CD4-positive, alpha-beta T cell treated with Interleukin-17A for 4 hours (primary cell): ENCODE measurements at places on chromosomes 11 and 22.
A peak's percentile ranks its signal among the peaks of the same experiment; 100 is the strongest.

DNA sequence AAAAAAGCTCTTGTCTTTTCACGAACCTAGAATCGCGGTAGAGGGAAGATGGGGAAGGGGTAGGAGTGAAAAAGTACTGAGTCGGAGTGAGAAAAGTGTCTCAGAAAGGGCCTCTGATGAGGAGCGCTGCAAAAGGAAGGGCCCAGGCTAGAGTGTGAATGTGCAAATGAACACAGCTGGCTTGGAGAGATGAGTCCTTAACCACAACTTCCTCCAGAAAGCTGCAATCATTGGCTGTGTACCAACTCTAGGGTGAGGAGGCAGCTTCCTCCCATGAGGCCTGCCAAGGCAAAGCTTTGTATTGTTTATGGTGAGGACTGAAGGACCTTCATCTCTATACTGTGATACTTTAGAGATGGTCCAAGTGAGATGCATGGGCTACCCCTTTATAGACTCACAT lies 566.9 kb upstream of the ANO5 start:
- no peak for DNase-seq

DNA sequence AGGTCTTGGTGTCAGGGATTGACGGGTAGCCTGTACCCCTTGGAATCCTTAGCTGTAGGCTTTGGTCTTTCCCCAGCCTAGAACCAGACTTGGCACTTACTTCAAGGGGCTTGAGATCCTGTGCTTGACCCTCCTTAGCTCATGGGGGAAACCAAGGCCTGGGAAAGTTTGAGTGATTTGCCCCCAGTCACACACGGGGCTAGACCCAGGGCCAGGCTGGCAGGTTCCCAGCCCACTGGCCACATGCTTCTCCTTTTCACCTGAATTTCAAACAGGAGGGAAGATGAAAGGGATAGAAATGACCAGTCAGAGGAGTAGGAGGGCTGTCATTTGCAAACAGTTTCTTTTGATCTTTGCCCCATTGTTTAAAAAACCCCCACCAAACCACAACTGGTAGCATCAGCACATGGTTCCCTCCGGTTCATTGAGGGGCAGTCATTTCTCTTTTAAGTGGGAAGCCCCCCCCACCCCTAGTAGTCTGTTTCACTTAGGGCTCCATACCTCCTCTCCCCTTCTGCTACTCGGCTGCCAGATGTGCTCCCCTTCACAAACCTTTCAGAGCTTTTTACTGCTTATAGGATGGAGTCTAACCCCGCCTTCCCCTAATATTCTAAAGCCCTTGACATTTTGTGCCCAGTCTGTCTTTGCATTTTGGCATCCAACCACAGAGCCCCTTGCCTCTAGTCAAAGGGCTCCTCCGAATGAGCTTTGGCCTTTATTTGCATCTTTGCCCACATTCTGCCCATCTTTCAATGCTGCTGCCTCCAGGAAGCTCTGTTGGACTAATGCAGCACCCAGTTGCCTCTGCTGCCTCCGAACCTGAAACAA lies 37.6 kb downstream of the ZNRF3 start:
- no peak for DNase-seq

DNA sequence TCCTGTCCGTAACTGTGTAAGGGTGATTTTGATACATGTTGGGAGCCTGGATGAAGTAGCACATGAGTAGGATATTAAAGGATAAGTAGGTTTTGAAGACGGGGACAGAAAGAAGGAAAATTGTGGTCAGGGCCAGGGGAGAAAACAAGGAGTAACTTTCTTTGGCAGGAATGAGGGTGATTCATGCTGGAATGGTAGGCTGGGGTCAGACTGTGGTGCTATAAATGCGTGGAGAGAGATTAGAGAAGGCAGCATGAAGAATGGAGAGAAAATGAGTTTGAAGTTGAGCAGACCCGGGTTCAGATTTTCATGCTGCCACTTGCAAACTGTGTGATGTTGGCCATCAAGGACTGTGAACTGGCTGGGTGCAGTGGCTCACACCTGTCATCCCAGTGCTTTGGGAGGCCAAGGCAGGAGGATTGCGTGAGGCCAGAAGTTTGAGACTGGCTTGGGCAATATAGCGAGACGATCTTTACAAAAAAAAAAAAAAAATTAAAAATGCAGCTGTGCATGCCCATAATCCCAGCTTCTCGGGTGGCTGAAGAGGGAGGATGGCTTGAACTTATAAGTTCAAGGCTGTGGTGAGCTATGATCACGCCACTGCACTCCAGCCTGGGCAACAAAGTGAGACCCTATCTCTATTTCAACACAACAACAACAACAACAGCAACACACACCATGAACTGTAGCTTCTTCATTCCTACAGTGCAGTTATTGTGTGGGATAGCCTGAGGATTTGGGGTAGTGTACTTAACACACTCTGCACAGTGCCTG lies 22.3 kb downstream of the ZBTB16 start:
- no peak for DNase-seq

DNA sequence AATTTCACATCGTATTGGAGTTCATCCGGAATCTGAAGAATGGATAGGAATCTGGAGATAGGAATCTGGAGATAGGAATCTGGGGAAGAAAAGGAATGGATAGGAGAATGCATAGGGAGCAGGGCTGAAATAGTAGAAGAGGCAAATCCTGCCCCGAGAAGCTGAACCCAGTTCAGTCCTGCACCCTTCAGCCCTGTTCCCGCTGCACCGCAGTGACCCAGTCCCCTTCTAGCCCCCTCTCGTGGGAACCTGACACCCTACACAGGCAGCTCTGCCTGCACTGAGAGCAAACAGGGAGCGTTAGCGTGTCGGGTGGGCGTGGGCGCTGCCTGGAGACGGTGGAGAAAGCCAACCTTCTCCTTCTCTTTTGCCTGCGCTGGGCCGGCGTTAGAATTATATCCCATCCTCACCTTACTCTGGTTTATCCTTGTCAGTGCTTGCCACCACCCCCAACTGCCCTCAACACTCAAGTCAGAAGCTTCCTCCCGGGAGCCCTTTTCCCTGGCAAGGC lies 1.0 kb upstream of the CCKBR start:
- no peak for DNase-seq

- DNase-seq = no peak
Observed at GRCh38 chr22:35864545-35865165, 147.0 kb downstream of the APOL5 start.

- no peak for DNase-seq
Observed at GRCh38 chr11:47532597-47533213, 20.2 kb downstream of the CELF1 start.

DNA sequence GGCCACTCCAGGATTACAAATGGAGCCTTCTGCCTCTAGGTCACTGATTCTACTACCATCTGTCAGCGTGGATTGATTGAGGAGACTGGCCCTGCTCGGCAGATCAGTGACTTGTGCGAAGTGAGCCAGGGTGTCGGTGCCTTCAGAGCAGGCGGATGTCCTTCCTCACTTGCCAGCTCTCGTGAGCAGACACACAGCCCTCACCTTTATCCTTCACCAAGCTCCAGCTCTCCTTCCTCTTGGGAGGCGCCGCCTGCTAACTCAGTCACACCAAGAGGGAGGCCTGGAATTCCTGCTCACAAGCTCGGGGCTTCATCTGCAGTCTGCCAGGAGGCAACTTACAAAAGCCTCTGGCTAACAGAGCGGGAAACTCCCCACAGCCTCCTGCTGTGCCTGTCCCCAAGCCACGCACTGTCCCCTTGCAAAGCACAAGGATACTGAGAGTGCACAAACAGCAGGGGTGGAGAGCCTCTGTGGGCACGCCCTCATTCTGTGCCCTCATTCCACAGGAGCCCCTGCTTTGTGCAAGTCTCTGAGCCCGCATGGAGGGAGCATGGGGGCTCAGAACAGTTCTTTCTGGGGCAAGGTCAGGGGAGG lies 3.5 kb upstream of the TCF20 start:
- no peak for DNase-seq

GRCh38 chr22:27834364-27835185 lies 33.0 kb upstream of the MN1 start:
- DNase-seq = no peak

DNA sequence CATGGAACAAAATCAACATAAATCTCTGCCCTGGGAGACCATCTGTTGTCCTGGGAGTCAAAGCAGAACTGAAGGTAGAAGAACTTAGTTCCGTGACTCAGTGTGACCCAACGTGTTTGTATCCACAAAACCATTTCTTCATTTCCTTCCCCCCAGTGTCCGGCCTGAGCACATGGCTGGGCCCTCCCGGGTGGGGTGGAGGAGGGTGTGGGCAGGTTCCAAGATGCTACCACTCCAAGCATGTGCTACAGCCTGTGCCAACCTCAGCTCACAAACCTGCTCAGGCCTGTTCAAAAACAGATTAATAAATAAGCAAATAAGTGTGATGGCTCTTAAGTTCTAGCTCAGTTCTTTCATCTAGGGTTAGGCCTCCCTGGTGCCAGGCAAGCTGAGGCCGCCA lies 55.3 kb downstream of the SHANK2 start:
- DNase-seq = no peak

DNA sequence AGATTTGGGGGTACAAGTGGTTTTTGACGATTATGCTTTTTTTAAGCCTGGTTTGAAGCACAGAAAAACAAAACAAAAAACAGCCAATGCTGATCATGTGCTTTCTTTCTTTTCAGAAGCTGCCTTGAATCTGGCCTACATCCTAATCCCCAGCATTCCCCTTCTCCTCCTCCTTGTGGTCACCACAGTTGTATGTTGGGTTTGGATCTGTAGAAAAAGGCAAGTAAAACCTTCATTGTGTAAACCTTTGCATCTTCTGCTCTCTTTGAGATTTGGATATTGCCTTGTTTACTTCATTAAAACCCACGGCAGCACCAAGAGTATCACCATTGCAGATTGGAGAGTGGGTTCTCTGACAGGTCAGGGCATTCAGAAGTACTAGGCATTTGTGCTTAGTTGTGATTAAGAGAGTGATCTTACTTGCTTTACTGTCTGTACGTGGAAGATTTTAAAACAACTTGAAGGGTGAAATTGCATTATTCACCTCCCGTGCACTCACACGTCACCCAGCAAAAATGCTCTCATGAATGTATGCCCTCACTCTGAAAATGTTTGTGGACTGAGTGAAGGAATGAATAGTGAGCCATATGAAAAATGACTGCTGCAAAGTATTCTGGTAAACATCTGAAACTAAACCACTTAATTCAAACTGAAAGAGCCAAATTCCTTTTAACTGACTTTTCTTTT lies 17.0 kb downstream of the LAYN start:
- DNase-seq = no peak

- DNase-seq = no peak
Observed at GRCh38 chr11:44577231-44577830, 11.9 kb downstream of the CD82 start.

DNA sequence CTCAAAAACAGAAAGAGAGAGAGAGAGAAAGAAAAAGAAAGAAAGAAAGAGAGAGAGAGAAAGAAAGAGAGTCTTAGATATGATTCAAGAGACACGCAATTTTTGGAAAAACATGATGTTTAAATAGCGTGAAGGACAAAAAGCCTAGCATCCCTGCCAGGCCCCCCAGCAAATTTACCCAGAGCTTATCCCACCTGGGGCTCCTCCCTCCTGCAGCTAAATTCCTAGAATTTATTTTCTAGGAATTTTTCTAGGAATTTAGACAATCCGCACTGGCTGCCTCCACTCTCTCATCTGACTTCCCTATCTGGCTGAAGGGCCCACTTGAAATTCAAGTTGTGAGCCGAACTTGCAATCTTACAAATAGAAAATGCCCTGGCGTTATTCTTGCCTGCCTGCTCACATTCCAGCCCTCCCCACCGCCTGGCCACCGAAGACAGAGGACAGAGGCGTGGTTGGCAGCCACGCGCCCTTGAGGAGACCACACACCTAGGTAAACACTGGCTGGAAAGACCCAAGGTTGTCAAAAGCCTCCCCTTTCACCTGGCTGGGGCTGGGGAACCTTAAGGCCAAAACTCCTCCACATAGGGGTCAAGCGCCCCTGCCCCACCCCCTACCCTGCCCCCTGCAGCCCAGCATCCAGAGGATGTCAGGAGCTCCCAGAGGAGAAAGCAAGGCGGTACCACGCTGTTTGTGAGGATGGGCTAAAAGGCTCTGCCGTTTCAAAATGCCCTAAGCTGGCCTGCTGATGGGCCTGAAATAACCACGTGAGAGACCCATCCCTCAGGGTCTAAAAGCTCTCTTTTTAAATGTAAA lies 42.2 kb downstream of the AHNAK start:
- DNase-seq = no peak

GRCh38 chr11:114773541-114774338 lies 95.4 kb downstream of the NXPE2 start:
- no peak for DNase-seq

DNA sequence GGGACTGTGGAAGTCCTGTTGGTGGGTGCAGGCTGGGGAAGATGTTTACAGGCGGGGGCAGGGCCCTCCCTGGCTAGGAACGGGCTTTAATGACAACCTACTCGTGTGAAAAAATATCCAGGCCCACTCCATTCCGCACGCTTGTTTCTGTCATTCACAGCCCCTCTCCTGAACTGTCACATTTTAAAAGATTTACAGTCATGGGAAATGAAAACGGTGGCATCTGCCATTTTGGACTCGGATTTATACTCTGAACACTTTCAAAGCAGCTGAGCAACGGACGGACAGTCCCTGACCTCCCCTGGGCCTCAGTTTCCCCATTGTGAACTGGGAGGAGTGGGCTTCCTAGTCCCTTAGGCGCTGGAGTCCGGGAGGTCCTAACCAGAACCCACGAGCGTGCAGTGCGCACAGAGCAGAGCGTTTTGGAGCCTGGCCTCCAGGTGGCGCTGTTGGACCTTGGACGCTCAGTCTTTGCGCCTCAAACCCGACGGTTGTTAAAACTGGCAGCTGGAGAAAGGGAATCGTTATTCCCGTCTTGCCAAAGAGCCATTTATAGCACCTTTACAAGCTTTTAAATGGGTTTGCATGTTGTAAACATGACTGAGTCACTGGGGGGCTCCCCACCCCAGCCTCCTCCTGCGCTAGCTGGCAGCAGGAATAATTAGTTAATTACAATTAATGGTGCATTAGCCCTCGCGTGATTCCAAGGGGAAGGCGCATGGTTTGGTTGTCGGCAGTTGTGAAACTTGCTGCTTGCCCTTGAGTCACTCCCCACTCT lies 75.3 kb downstream of the FBLN1 start:
- peak; percentile 81 for DNase-seq

DNA sequence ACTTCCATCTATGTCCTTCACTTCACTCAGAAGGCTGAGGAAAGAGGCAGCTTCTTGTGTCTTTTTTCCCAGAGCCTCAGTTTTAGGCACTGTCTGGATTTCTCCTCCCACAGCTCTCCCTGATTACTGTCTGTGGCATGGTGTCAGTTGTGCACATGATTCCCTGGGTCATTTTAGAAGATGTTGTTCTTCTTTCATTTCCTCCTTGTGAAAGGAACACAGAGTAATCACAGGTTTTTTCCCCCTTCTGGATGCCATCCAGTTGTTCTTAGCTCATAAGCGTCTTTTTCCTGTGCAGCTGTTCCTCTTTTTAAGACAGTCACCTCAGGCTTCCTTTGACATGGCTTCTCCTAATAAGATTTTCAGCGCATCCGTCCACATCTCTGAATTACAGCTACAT lies 212.2 kb downstream of the FAM181B start:
- no peak for DNase-seq

DNA sequence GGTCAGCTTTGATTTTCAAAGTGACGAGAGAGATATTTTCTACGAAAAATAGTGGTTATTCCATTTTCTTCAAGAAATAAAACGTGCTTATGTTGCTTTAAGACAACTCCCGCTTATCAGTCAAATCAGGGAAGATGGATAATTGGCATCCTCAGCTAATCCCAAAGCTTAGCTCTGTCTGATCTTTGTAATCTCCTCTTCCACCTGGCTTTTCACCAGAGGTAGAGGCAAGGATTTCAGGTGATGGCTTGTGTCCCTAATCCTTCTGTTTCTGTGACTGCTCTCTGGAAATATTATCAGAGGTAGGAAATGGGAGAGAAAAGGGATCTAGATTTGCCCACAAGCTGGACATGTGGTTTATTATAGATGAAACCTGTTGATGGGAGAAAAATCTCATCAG lies 78.9 kb downstream of the DBX1 start:
- no peak for DNase-seq
